ENCODE measurements at places on chromosomes 7 and 10.

- no peak for DNase-seq
Observed at GRCh38 chr10:24891823-24892222, 60.6 kb downstream of the PRTFDC1 start.

- no peak for DNase-seq
Observed at GRCh38 chr7:70500261-70500660, 631.7 kb upstream of the GALNT17 start.

DNA sequence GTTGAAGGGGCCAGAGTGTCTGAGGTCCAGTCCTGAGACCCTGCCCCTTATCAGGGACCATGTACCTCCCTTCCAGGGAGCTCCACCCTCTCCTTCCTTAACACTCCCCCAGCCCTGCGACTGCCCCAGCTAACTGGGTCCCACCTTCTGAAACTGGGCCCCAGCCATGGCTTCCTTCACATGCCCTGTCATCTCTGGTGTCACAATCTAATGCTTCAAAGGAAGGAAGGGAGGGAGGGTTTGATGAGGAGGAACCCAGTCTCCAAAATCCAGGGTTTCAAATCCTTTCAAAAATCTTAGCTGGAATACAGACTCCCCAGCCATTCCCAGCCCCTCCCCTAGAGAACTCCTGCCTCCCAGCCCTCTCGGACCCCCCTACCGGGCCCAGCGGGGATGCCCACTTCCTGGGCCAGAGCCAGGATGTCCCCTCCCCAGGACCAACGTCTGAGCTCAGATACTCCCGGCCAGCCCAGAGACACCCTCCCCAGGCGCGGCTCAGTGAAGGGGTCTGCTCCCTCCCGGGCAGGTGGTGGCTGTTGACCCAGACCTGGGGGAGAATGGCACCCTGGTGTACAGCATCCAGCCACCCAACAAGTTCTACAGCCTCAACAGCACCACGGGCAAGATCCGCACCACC is 18.0 kb downstream of the C10orf105 start:
- no peak for DNase-seq

DNA sequence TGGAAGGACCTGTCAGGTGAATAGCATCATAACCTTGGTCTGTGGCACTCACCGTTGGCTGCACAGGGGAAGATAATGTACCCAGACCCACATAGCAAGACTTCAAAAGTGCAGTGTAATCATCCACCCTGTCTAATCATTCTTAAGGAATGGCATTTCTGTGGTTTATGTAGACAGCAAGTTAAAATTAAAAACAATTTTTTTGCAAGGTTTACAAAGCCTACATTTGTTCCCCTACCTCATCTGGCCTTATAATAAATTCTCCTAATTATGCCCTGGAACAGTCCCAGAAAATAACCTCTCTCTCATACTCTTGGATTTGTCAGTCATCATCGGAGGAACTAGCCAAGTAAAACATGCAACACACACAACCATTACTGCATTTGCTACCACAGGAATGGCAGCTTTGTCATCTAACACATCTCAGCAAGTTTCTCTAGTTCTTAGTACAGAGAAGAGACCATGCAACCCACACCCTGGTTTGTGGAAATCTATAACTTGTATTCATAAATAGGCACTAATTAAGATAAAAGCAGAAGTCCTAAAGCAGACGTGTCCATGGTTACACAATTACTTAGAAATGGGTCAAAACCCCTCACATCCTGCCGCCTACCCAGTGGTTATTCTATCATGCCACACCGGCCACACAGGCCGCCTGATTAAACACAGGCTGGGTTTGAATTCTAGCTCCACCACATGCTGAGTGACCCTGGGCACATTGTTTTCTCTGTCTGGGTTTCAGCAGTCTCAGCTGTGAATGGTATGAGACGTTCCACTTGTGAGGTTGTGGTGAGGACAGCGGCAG is 19.1 kb downstream of the ABLIM1 start:
- no peak for DNase-seq

- DNase-seq, result no peak
Observed at GRCh38 chr7:152968514-152968913, 209.0 kb downstream of the ACTR3B start.

- DNase-seq, result no peak
Observed at GRCh38 chr7:56250135-56250534, 133.9 kb upstream of the NUPR2 start.

Data from activated naive CD8-positive, alpha-beta T cell treated with anti-CD3 and anti-CD28 coated beads for 36 hours (primary cell).